ENCODE measurements at places on chromosomes 13 and 19. TPM values are rescaled to one million over a fixed set of nuclear protein-coding genes. Genes with fewer than 3 reads are reported as not detected.
A peak's percentile ranks its signal among the peaks of the same experiment; 100 is the strongest.

DNA sequence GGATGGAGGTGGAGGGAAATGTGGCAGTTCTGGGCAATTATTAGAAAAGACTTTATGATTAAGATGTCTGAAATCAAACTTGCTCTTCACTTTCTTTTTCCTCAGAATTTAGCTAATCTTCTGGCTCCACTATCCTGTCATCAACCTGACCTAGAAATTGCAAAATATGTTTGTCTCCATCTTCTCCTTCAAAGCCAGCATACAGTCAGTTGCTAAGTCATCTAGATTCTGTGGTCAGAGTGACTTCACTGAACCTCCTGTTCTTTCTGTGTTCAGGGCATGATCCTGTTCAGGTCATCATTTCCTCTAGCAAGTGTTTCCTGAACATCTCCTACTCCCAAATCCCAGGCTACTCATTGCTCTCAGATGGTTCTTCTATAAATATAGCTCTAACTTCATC lies 10.8 kb upstream of the CCNA1 start:
- no peaks in the 10 kb centered on the region for H3K36me3 ChIP-seq
- peaks cover 27% of the 10 kb centered on the region for H3K4me1 ChIP-seq
- no peak for DNase-seq
- H3K27ac ChIP-seq, result no peak overlapping the region

DNA sequence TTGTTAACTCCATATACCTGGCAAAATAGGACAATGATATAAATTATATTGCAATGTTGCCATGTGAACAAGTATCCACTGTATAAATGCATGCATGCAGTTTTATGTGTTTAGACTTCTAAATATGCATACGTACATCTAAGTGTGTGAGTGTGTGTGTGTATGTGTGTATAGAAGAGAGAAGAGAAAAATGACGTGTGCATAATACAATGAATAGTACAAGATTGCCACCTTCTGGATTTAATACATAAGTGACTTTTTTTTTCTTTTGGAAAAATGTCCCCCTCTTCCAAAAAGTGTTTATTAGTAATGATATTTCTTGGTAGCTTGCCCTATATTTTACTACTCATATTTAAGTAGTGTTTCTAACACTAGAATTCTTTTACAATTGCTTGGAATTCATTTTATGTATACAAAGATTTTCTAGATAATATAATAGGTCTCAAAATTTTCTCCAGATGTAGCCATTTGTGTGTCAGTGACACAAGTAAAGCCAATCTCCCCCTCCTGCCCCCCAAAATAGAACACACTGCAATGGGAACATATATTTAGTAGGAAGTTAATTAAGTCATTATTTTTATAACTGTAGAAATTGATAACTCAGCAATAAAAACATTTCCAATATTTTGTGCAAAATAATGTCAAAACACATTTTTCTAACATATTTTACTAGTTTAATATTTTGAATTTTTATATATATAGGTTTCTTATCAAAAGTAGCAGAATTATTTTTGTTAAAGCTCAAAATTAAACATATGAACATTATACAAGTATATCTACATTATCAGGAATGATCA lies 783.3 kb upstream of the ATXN8OS start:
- no peaks in the 10 kb centered on the region for H3K27me3 ChIP-seq
- no peak for DNase-seq
- H3K4me3 ChIP-seq, result no peak overlapping the region
- H3K36me3 ChIP-seq, result no peaks in the 10 kb centered on the region
- H3K27ac ChIP-seq, result no peak overlapping the region
- no peaks in the 10 kb centered on the region for H3K4me1 ChIP-seq

DNA sequence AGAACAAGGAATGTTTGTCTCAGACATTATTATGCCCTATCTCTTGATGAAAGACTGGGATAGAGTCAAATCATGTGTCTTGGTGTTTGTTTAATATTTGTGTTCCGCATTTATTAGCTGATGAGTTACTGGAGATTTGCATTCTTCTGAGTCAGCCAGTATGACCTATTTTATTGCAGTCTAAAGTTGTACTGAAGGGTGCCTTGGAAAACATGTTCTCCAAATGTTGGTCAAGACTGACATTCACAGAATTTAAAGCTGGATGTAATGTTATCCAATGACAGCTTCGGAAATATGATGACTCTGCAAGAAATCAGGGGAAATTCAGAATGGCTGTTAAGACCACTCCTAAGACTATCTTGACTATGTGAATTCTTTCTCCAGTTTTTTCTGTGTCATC lies 134.0 kb downstream of the KCNRG start:
- H3K27me3 ChIP-seq, result peaks cover 41% of the 10 kb centered on the region
- H3K36me3 ChIP-seq, result no peaks in the 10 kb centered on the region
- no peak overlapping the region for H3K27ac ChIP-seq
- no peak for DNase-seq

DNA sequence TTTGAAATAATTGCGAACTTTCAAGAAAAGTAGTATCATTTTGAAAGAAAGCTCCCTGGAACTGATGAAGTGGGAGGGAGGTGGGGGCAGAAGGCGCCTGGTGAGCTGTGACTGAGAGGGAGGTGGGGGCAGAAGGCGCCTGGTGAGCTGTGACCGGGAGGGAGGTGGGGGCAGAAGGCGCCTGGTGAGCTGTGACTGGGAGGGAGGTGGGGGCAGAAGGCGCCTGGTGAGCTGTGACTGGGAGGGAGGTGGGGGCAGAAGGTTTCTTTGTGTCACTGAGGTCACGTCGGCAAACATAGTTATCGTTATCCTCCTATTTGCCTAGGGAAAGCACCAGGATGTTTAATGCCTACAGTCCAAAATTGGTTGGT lies 24.2 kb downstream of the C2CD4C start:
- no peak overlapping the region for H3K4me3 ChIP-seq
- no peak overlapping the region for H3K27ac ChIP-seq
- H3K36me3 ChIP-seq, result no peaks in the 10 kb centered on the region
- H3K4me1 ChIP-seq, result peaks cover 14% of the 10 kb centered on the region
- no peak for DNase-seq

- peaks cover 86% of the 10 kb centered on the region for H3K27me3 ChIP-seq
- H3K27ac ChIP-seq, result peak overlapping the region; percentile 20
- no peak for DNase-seq
- H3K4me3 ChIP-seq, result no peak overlapping the region
These were observed 5.6 kb downstream of the CDX2 start for GRCh38 chr13:27963491-27963890.

The MEIS3 gene
- total RNA-seq, result not detected

GRCh38 chr13:75693227-75693626 lies 57.1 kb downstream of the LMO7 start:
- no peak overlapping the region for H3K27ac ChIP-seq
- no peaks in the 10 kb centered on the region for H3K27me3 ChIP-seq
- no peak overlapping the region for H3K4me3 ChIP-seq

- no peaks in the 10 kb centered on the region for H3K27me3 ChIP-seq
- peaks cover 64% of the 10 kb centered on the region for H3K4me1 ChIP-seq
- no peak overlapping the region for H3K27ac ChIP-seq
- no peaks in the 10 kb centered on the region for H3K36me3 ChIP-seq
- H3K4me3 ChIP-seq, result no peak overlapping the region
- DNase-seq, result no peak
These were observed 150.3 kb downstream of the KATNAL1 start for GRCh38 chr13:30156826-30157615.

- peaks cover 11% of the 10 kb centered on the region for H3K36me3 ChIP-seq
- DNase-seq, result no peak
- no peaks in the 10 kb centered on the region for H3K27me3 ChIP-seq
These were observed 1.7 kb downstream of the TSSK6 start for GRCh38 chr19:19513682-19514081.

GRCh38 chr13:26897706-26898550 lies 137.3 kb upstream of the GPR12 start:
- no peaks in the 10 kb centered on the region for H3K36me3 ChIP-seq
- DNase-seq, result no peak
- no peak overlapping the region for H3K4me3 ChIP-seq
- no peak overlapping the region for H3K27ac ChIP-seq

GRCh38 chr19:19642506-19643157 lies 825 bp downstream of the GMIP start:
- peak overlapping the region; percentile 95 for H3K27ac ChIP-seq
- H3K27me3 ChIP-seq, result no peaks in the 10 kb centered on the region
- H3K4me1 ChIP-seq, result peaks cover 21% of the 10 kb centered on the region
- H3K4me3 ChIP-seq, result peak overlapping the region; percentile 87

DNA sequence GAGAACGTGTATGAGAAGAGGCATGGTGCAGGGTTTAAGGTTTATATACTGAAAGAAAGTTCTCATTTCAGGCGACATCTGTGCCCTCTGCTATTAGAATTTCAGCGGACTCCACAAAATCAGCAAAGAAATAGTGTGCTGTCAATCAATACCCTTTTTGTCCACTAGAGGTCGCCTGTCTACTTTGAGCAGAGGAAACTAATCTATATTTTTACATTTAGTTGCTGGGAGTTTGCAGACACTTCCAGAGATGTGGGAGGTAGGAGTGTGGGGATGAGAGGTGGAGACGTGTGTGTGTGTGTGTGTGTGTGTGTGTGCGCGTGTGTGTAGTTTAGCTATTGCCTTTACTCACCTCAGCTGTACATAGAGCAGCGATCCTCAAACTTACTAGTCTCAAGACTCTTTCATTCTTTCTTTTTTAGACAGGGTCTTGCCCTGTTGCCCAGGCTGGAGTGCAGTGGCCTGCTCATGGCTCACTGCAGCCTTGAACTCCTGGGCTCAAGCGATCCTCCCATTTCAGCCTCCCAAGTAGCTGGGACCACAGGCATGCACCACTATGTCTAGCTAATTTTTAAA lies 9.7 kb downstream of the INAFM1 start:
- no peak overlapping the region for H3K4me3 ChIP-seq
- DNase-seq, result peak; percentile 77
- H3K27me3 ChIP-seq, result no peaks in the 10 kb centered on the region
- H3K27ac ChIP-seq, result no peak overlapping the region
- H3K4me1 ChIP-seq, result peaks cover 8% of the 10 kb centered on the region
- peaks cover 4% of the 10 kb centered on the region for H3K36me3 ChIP-seq

The TBXA2R gene
- 1.00 TPM for total RNA-seq

DNA sequence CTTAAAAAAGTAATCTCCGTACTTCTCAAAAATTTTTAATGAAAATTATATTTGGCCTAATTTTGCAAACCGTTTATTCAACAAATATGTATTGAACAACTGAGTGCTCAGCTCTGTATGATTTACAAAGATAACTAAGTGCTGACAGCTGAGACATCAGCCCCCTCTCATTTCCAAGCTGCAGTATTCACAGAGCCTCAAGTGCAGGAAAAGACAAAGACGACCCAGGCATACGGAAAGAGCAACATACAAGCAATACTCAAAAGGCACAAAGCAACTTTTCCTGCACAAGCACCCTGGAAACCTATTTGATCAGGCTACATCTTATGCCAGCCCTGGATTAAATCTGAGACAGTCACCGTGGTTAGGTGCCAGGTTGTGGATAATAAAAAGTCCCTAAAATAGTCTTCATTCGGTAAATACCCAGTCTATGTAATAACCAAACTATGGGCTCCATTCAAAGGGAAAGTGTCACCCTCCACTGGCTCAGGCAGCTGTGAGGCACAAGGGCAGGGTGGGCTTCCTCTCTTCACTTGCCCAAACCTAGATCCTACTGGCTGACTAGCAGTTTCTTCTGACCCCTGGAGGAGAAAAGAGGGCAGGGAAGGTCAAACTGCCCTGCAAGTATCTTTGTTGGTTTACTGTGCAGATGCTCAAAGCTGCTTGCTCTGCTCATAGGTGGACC lies 65.5 kb downstream of the TBC1D4 start:
- H3K27me3 ChIP-seq, result peaks cover 2% of the 10 kb centered on the region
- no peaks in the 10 kb centered on the region for H3K4me1 ChIP-seq
- no peak overlapping the region for H3K27ac ChIP-seq
- no peak for DNase-seq
- no peak overlapping the region for H3K4me3 ChIP-seq

The SRRM5 gene
- total RNA-seq, result 0.50 TPM

- H3K4me3 ChIP-seq, result no peak overlapping the region
- H3K27ac ChIP-seq, result no peak overlapping the region
- no peaks in the 10 kb centered on the region for H3K36me3 ChIP-seq
- H3K4me1 ChIP-seq, result peaks cover 7% of the 10 kb centered on the region
- DNase-seq, result no peak
- H3K27me3 ChIP-seq, result peaks cover 20% of the 10 kb centered on the region
These were observed 15.2 kb downstream of the CCNA1 start for GRCh38 chr13:36447501-36447900.

The YJEFN3 gene
- 13.2 TPM for total RNA-seq

DNA sequence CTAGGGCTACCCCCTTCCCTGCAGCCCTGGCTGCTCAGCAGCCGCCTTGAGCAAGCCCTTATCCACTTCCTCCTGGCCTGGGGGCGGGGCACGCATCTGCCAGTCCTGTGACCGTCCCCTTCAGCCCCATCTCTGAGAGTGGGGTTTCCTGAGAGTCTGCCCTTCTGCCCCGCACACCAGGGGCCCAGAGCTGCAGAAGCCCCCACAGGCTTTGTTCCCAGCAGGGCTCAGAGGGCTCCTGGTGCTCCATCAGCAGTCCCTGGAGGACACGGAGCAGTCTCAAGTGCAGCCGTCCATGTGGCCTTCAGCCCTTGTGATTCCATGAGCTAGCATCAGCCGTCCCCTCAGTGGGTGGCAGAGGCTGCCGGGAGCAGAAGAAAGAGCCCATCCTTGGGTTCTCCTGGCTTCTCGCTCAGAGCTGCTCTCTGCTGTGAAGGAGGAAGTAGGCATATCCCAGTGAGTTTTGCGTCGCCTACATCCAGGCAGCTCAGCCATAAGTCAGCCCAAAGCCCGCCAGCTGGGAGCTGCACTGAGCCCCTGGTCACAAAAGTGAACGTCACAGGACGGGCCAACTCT lies 16.3 kb downstream of the MYO9B start:
- peak; percentile 23 for DNase-seq
- H3K27me3 ChIP-seq, result no peaks in the 10 kb centered on the region
- peaks cover 39% of the 10 kb centered on the region for H3K4me1 ChIP-seq
- H3K36me3 ChIP-seq, result peaks cover 24% of the 10 kb centered on the region
- no peak overlapping the region for H3K4me3 ChIP-seq

The IGFL2 gene
- total RNA-seq, result not detected

GRCh38 chr19:23527797-23528196 lies 132.5 kb upstream of the ZNF91 start:
- H3K4me3 ChIP-seq, result no peak overlapping the region
- no peaks in the 10 kb centered on the region for H3K4me1 ChIP-seq
- H3K27me3 ChIP-seq, result no peaks in the 10 kb centered on the region
- no peaks in the 10 kb centered on the region for H3K36me3 ChIP-seq
- H3K27ac ChIP-seq, result no peak overlapping the region

The CGB3 gene
- total RNA-seq, result not detected

GRCh38 chr13:98577836-98578285 lies 954 bp upstream of the STK24 start:
- H3K36me3 ChIP-seq, result peaks cover 23% of the 10 kb centered on the region
- peak overlapping the region; percentile 90 for H3K27ac ChIP-seq
- H3K27me3 ChIP-seq, result no peaks in the 10 kb centered on the region
- no peak for DNase-seq
- H3K4me1 ChIP-seq, result peaks cover 35% of the 10 kb centered on the region

Data from activated CD4-positive, alpha-beta T cell treated with anti-CD3 and anti-CD28 coated beads, Interleukin-2, amount 10 ng/mL, durations not matched to agents 7 days and 5 days (primary cell).